Heart right ventricle (tissue), 16 donors: ENCODE measurements at places on chromosomes 6 and 20. TPM values are rescaled to one million over a fixed set of nuclear protein-coding genes. Genes with fewer than 3 reads are reported as not detected.
A peak's percentile ranks its signal among the peaks of the same experiment; 100 is the strongest.

DNA sequence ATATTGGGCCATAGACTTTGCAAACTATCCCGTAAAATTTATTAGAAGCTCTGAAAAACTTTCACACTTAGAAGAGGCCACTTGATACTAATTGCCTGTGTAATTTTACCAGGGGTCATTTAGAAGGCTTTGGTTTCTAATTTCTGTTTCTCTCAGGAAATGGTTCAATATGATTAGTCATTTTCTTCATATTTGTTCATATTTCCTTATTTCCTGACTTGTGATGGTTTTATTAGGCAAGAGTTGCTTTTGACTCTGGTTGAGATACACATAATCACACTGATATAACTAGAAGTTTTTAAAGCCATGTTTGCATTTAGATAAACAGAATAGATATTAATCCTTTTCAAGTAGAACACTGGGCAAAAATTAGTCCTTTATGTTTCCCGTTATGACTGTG is 11.8 kb upstream of the HBS1L start:
- DNase-seq, result no peak

GRCh38 chr6:139442188-139442671 is 67.8 kb upstream of the CITED2 start:
- no peak for DNase-seq

Gene MYH7B
- polyA plus RNA-seq, result 962 TPM

GRCh38 chr6:79984261-79984660 is 20.2 kb upstream of the TTK start:
- no peak for DNase-seq

Gene E2F1
- 0.73 TPM for polyA plus RNA-seq

DNA sequence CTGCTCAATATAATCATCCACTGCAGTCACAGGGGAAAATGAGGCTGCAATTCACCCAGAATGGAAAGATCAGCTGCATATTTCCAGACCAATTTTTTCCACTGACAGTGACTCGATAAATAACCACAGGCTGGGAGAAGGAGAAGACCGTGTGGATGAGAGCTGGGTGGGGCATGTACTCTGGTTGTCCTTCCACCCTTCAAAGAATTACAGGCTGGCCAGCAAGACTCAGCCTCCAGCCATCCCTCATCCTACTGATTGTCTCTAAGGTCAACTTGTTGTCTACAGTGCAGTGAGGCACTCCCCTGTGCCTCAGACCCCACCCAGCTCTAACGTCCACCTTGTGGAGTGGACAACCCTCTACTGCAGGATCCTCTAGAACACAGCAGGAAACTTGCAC is 14.5 kb upstream of the MAS1 start:
- DNase-seq, result no peak

GRCh38 chr6:127954082-127954481 is 53.2 kb upstream of the THEMIS start:
- no peak for DNase-seq

GRCh38 chr6:25153079-25153478 is 126.1 kb upstream of the CARMIL1 start:
- no peak for DNase-seq

Gene ADGRF1
- polyA plus RNA-seq, result not detected

GRCh38 chr6:1137849-1138248 is 174.0 kb upstream of the FOXQ1 start:
- no peak for DNase-seq

- DNase-seq, result no peak
These were observed 336.6 kb downstream of the TAF4 start for GRCh38 chr20:61728786-61729770.

GRCh38 chr6:9139746-9140145 is 704.4 kb upstream of the SLC35B3 start:
- DNase-seq, result no peak

- no peak for DNase-seq
These were observed 360.1 kb downstream of the SAMD5 start for GRCh38 chr6:147868427-147869190.

GRCh38 chr20:42982218-42982617 is 207.5 kb downstream of the PTPRT start:
- no peak for DNase-seq

DNA sequence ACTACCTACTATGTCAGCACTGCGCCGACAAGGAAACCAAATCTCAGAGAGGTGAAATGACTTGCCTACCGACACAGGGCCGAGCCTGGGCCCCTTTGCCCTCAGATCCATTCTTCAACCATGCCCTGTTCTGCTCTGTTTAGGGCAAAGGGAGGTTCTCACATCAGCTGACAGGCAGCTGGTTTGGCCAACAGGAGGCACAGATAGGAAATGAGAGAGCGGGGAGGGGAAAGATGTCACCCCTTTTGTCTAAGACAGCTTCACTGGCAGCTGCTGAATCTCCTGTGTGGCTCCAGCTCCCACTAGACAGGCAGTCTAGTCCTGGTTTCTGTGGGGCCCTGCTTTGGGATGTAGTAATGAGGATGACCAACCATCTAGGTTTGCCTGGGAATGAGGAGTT is 158.7 kb downstream of the TMEM200A start:
- DNase-seq, result no peak

GRCh38 chr6:166927935-166928643 is 28.3 kb downstream of the RNASET2 start:
- DNase-seq, result no peak

- DNase-seq, result no peak
These were observed 10.1 kb downstream of the SAMHD1 start for GRCh38 chr20:36941401-36941835.

DNA sequence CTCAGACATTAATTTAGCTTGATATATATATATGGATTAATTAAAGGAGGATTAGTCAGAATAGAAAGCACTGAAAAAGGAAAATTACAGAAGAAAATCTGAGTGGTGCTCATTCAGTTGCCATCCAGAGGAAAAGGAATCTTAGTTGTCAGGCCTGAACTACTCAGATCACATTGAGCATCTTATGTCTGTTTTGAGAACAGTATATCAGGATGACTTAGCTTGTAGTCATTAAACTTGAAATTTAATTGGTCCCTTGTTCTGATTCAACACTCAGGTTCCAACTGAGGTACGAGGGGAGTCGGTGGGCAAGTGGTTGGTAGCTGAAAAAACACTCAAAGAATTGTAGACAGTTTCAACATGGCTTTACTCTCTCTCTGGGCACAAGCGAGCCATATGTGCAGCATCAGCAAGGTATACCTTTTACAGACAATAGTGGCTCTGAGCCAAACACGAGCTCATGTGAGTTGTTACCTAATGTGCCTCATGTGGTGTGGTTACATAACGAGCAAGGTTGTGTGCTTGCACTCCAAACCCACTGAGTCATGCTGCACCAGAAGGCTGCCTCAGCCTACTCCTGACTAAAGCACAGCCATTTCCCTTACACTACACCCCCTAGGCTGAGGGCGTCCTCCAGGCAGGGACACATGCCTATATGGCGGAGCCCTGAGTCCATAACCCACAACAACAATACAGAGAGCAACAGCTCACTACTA is 73.0 kb upstream of the HMGN3 start:
- DNase-seq, result no peak

DNA sequence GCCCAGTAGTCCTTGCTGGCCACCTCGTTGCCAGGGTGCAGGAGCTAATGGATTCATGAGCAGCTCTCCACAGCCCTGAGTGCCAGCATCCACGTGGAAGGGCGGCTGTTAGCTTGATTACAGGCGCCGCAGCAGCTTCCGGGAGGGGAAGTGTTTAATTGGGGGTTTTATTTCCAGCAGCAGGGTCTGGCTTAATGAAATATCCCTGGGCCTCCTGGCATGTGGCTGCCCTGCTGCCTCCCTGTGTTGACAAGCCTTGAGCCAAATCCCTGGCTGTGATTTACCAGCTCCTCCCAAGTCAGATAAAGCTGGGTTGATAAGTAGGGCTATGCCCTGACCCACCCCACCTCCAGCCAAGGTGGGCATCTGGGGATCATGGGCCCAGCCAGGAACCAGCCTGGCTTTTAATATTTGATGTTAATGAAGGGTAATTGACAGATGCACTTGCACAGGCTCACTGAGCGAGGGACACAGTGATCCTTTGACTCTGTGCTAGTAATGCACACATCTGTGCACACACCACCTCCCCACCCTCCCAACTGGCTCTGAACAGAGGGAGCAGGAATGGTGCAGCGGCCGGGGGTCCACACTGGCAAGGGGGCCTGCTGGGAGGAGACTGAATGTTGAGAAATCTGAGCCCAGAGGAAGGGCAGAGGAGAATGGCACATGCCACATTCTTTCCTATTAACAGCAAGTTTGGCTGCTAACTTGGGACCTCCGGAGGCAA is 13.6 kb downstream of the GLP1R start:
- no peak for DNase-seq

DNA sequence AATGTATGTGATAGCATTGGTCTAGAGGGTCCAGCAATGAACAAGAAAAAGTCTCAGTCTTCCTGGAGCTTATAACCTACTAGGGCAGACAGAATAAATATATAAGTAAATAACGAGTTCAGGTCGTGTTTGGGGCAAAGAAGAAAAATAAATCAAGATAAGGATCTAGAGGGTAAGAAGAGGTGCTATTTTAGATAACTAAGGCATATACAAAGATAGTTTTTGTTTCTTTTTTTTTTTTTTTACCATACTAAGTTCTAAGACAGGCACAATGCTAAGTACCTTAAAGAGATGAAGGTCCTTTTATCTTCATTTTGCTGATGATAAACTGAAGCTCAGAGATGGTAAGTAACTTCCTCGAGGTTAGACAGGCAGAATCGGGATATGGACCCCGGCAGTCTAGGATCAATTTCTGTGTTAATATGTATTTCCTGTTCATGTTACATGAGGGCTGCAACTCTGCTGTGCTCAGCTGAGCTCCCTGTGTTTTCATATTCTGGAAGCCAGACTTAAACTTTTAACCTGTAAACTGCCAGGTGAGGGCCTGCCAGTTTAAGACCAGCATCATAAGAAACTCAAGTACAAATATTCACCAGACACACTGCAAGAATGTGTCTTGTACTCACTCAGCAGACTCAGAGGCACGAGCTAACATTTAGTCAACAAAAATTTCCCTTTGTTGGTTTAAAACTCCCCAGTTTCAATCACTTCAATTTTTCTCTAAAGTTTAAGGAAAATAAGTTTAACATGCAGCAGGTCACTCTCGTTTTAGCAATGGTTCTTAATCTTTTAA is 23.3 kb downstream of the SESN1 start:
- DNase-seq, result no peak

DNA sequence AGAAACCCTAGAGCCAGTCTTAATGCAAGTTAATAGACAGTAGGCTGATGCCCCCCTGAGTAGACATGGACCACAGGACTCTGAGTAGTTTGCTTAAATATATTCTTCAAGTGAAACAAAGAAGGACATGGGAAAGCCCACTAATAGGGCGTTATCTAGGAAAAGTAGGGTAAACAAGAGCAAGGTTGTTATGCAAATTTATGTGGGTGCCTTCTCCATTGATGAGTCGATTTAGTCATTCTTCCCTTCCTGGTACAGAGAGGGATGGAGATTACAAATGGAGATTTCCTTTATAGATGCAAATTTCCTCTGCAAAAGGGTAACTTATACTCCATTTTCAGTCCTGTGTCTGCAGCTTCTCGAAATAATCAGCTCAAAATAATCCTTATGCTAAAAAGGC is 262.0 kb downstream of the CD83 start:
- no peak for DNase-seq

DNA sequence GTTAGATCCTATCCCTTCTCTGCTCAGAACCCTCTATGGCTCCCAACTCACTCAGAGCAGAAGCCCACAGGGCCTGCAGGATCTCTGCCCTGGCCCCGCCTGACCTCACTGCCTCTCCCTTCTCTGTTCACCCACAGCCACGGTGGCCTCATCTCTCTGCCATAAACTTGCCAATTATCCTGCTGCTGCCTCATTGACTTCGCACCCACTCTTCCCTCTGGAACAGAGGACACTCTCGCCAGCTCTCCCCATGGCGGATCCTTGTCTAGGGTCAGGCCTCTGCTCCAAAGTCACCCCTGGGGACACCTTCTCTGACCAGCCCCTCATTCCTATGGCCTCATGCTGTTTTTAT is 86.4 kb downstream of the CEBPB start:
- no peak for DNase-seq

DNA sequence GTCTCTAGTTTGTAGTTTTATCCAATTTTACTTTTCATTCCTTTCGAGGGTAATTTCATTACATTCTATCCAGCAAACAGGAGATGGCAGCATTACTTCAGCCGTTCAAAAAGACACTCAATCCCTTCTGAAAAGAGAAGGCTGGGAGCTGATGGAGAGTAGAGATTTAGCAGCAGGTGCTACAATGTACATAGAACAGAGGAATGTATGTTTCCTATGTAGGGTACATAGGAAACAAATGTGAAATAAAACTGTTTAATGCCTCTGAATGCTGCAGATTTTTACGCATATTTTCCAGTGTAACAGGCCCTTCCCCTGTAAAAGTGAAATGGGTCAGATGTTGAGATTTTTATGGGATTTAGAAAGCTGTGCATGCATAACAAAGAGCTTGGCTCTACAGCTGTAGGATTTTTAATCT is 16.0 kb downstream of the RPS12 start:
- DNase-seq, result peak; percentile 9

Gene TSBP1
- polyA plus RNA-seq, result not detected

Gene SPATA2
- polyA plus RNA-seq, result 4.8 TPM

DNA sequence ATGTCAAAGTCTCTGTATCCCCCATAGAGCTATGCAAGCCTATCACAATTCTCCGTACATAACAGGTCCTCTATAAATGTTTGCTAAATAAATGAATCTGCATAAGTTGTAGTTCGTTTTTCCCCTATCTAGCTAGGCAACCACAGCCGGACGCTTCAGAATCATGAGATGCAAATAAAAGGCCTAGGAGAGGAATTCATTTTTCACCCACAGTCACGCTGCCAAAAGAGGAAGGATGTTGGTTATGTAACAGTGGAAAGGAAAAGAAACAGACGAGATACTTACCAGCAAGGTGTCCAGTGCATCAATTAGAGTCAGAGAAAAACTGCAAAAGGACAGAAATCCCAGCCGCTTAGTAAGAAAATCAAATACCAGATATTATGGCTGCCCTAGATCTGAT is 2.4 kb downstream of the EDEM2 start:
- DNase-seq, result no peak

DNA sequence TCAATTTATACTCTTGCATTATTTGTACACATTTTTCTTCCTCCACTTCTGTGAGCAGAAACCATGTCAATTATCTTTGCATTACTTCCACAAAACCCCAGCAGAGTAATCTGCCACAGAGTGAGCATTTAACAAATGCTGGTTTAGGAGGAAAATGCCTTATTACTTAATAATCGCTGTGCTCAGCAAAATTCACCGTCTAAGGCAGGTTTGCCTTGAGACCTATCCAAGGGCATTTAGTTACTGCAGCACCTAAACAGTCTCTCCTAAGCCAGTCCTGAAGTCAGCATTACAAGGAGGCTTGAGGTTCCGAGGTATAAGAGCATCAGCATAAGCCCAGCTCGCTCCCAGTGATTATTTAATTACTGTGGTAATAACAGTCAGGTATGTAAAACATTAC is 28.3 kb downstream of the MAP7 start:
- no peak for DNase-seq

- peak; percentile 51 for DNase-seq
These were observed at the start of gene FBXO9 for GRCh38 chr6:53065266-53066076. TSS of gene FBXO9 (plus strand) at chr6:53065404. CDS start at chr6:53065790, 386 bp downstream.

Gene OR12D3
- not detected for polyA plus RNA-seq

Gene HLA-DOB
- polyA plus RNA-seq, result 0.36 TPM
